ENCODE measurements at places on chromosomes 1 and 21. TPM values are rescaled to one million over a fixed set of nuclear protein-coding genes. Genes with fewer than 3 reads are reported as not detected.
A peak's percentile ranks its signal among the peaks of the same experiment; 100 is the strongest.

OLIG2 gene
- not detected for total RNA-seq

ERO1B gene
- 25.6 TPM for total RNA-seq

KRTAP12-2 gene
- not detected for total RNA-seq

LIPI gene
- not detected for total RNA-seq

ANP32E gene
- total RNA-seq = 47.1 TPM

RER1 gene
- total RNA-seq = 117 TPM

DNA sequence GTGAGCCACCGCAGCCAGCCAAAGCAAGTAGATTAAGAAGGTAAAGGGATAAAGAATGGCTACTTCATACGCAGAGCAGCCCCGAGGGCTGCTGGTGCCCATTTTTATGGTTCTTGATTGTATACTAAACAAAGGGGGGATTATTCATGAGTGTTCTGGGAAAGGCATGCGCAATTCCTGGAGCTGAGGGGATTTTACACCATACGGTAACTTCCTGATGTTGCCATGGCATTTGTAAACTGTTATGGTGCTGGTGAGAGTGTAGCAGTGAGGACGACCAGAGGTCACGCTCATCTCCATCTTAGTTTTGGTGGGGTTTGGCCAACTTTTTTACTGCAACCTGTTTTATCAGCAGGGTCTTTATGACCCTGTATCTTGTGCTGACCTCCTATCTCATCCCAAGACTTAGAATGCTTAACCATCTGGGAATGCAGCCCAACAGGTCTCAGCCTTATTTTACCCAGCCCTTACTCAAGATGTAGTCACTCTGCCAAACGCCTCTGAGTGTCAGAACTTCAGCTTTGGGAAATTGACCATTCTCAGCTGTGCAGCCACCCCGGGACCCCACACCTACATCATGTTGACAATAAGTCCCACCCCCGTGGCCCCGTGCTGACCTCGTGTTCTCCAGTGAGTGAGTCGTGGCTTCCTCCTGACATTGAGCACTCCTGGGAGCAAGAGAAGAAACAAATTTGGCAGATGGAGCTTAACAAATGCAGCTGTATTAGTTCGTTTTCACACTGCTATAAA lies 149.4 kb upstream of the COL6A1 start:
- no peak for DNase-seq

DNA sequence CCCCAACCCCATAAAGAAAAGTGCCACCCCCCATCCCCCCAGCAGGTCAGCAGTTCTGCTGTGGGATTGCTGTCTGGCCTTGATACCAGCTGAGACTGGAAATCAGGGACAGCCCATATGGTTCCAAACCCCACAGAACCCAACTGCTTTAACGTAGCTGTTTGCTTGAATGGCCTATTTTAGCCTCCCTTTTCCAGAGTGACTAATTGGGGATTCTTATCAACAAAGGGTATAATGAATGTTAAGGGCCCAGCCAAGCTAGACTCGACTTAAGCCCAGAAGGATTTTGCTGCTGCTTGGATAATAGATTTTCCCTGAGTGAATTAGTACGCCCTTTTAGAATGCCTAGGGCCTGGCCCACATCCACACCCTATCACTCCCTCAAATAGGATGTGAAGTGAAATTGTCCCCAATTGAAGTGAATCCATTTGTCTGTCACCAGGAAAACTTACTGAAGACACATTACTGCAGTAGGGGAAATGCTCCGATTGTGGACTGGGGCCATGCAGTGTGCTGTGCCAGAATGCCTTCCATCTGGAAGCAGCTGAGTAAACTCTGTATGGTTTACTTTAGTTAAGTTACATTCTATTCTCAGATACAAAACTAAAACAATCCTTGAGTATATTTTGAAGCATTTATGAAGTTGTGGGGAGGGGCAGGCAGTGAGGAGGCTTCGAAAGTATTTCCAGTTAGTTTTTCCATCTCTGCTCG lies 156.9 kb downstream of the DHRS3 start:
- DNase-seq = no peak

GRCh38 chr1:16925635-16926490 lies 4.1 kb downstream of the CROCC start:
- DNase-seq = no peak

DNA sequence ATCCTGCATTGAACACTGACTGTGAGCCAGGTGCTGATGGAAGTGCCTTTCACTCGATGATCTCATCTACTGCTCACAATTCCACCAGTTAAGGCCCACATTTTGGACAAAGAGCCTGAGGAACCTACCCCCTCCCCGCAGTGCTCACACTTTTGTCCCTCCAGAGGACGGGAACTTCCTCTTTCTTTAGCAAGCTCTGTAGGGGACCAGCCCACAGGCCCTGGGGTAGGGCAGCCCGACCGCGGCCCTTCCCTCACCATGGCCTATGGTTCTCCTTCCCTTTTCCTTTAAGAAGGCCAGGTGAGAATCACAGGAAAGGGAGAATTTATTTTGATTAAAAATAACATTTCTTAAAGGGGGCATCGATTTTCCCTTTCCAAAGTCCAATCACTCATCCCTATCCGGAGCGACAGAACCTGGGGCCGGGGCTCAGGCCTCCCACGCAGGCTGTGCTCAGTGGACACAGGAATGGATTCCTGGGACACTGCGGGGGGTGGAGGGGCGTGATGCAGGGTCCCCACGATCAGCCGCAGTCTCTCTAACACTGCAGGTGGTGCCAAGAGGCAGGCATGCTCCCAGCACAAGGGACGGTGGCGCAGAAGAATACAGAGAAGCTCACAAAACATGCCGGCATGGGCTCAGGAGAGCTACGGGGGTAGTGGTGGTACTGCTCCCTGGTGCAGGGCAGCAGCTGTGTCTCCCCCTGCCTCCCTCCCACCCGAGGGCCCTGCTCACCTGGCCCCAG lies 8.9 kb upstream of the KCNE1 start:
- DNase-seq = no peak

GRCh38 chr21:16579538-16579937 lies 849.8 kb downstream of the USP25 start:
- no peak for DNase-seq

DNA sequence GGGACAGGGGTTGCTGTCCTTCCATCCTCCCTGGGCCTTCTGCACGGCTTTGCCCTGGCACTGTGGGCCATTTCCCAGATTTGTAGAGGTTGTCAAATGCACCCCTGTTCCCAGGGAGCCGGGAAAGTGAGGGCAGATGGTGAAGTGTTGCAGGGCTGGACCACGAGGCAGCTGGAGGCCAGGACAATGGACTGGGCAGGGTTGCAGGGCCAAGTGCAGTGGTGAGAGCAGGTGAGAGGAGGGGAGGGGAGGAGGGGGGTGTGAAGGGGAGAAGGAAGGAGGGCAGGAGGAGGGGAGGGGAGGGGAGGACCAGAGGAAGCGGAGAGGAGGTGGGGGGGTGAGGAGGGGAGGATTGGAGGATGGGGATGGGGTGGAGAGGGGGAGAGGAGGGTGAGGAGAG lies 443.9 kb downstream of the CAMTA1 start:
- DNase-seq = no peak

DNA sequence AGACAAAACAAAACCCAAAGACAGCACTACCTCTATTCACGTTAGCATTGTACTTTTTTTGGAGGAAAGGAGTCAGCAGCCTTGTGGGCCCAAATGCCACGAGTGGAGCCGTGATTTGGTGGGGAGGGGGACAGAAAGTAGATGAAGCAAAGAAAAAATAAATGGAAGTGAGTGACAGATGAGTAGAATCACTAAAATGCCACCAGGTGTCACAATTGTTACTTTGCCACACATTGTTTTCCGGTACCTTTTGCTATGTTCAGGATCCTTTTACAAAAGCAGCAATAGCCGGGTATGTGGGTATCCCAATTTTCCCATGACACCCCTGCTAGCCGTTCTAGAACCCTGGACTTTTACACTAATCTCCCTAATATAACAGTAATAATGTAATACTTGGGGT lies 85.0 kb upstream of the AK4 start:
- no peak for DNase-seq

DNA sequence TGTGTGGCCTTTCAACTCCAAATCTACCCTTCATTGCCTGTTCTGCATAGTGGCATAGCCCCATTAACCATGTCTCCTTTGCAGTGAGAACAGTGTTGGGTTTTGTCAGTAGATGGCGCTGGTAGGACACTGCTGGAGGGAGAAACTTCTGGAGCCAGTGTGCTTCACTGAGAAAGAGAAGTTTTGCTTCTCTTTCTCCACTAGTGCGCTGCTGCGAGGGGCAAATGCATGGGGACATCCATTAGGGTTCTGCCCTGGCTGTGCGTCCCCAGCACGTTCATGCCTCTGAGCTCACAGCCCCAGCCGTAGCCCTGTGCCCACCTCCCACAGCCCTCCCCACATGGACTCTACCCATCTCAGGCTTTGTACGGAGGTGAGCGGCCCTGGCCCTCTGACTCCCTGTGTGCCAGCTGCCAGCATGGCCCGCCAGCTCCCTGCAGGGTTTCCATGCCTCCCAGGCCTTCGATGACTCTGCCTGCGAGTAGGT lies 53.1 kb downstream of the RIMS3 start:
- DNase-seq = peak; percentile 81

GRCh38 chr1:45393718-45394302 lies 53.6 kb upstream of the MUTYH start:
- DNase-seq = peak; percentile 82
